ENCODE measurements at places on chromosomes 1 and 21. TPM values are rescaled to one million over a fixed set of nuclear protein-coding genes. Genes with fewer than 3 reads are reported as not detected.

DNA sequence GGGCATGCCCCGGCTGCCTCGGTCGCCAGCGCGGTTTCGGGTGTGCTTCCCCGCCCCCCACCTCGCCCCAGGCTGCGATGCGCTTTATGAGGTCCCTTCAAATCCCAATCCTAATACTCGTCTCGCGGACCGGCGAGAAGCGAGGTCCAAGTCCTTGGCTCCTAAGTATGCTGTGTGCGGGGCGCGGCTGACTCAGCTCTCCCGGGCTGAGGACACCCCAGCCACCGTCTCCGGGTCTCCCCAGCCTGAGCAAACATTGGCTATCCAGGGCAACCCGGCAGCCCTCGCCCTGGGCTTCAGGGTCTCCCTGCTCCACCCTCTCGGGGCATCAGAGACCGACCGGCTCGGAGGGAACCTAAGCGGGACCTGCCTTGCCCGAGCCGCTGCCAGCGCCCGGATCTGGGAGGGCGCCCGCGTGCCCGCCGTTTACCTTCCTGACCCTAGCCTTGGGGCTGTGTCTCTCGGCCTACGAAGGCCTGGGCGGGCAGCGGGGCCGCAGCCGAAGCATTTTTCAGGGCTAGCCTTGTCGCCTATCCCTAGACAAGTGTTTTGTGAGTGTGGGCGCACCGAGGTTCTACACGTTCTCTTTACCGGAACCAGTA is 1.2 kb downstream of the ITPKB start:
- DNase-seq: no peak

DNA sequence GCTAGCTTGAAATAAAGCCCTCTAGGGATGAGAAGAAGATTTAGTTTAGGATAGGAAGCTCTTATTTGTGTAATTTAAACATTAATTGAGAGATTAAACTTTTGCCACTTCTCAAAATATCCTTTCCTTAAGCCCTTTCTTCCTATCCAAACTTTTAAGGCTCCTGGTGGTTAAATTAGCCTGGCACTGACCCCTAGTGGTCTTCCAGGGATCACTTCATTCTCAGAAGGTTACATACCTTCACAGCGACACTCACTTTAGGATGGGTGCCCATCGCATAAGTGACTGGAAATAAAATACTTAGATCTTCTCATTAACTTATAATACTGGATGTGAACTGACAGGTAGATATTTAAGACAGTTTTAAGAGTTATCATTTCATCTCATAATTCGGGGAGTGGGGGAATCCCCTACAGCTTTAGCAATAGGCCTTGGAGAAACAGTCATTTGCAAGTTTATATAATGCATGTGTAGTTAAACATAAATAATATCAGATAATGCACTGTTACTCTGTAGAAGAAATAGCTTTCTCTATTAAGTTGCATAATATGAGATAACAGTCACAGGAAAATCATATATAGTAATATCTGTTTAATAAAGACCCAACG is 7.4 kb downstream of the LHX9 start:
- DNase-seq: no peak

EPHA2 gene
- polyA plus RNA-seq: 15.4 TPM

DNA sequence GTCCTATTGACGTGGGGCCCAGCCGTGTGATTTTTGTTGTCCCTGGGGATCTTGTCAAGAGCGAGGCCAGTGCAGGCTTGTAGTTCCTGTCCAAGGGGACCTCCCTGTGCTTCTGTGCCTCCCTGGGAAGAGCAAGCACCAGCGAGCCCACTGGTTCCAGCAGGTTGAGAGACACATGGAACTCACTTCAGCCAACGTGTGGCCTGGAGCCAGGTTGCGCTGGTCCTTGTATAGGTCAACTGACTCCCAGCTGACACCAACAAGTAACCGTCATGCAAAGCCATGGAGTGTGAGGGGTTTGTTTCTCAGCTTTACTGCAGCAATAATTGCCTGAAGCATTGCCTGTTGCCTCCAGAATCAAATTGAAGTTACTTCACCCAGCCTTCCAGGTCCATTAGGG is 63.0 kb downstream of the DISP3 start:
- DNase-seq: no peak

GRCh38 chr1:224506141-224506814 is 71.7 kb upstream of the WDR26 start:
- DNase-seq: no peak

DNA sequence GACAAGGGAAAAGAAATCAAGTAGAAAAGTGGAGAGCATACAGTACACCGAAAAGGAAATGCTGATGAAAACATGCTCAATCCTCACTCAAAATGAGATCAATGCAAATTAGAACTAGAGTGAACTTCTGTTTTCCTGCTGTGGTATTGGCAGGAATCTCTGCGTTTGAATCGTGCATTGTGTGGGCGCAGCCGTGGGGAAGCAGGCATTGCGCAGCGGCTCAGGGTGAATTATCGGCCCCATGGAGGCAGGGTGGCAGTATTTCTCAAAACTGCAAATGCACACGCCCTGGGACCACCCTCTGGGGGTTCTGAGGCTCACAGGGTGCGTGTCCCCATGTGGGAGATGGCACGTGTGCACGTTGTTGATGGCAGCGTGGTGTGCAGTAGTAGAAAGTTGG is 140.6 kb downstream of the PEX14 start:
- DNase-seq: no peak

DNA sequence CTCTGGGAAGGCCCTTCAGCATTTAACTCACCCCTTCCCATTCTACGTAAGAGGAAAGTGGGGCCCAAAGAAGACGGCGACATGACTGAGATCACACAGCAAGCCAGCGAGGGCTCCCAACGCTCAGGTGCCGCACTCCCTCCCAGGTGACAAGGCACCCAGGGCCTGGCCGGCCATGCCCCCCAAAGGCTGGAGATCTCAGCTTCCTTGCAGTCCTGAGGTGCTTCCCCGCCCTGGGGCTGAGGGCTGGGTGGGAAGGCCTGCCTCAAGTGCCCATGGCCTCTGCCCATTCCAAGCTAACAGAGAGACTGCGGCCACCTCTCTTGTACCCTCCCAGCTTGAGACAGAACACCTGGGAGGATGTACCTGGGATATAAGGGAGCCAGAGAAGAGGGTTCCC is 1.0 kb upstream of the CRYBG2 start:
- no peak for DNase-seq

SEMA4A gene
- polyA plus RNA-seq: 16.6 TPM

S100A9 gene
- polyA plus RNA-seq: 27.6 TPM

DNA sequence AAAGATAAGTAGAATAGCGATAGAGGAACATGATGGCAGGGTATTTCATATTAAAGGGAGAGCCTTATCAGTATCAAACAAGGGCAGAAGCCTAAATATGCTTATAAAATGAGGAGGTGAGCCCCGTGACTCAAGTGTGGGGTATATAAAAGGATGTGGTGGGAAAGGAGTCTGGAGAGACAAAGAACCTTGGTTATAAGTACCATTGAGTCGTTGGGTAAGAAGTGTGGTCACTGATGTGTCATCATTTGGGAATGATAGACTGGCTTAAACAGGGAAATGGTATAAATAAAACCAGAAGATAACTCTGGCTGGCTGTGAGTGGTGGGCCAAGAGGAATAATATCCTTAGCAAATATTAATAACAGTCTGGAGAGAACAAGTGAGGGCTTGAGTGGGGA is 10.9 kb upstream of the CD5L start:
- no peak for DNase-seq

- no peak for DNase-seq
Observed at GRCh38 chr1:218717575-218717974, 372.4 kb downstream of the TGFB2 start.

DNA sequence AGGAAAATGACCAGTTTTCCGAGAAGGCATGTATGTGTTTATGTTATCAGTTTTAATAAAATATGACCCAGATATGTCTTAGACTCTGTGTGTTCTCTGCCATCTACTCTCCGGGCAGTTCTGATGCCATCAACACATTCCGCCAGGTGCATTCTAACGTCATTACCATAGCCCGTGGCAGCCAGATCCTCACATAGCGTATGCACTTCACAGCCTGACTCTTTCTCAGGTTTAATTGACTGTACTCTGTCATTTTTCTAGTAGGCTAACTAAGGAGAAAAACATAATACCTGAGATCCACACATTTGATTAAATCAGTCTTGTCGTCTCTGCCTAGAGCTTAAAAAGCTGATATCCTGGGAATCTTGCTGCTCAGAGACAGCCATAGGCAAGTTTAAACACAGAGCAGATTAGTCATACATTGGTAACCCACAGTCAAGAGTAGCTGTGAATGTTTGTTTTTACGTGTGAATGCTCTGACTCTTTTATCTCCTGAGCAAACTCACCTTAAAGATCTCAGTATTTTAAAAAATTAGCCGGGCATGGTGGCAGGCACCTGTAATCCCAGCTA is 175.9 kb downstream of the GREM2 start:
- no peak for DNase-seq

DNA sequence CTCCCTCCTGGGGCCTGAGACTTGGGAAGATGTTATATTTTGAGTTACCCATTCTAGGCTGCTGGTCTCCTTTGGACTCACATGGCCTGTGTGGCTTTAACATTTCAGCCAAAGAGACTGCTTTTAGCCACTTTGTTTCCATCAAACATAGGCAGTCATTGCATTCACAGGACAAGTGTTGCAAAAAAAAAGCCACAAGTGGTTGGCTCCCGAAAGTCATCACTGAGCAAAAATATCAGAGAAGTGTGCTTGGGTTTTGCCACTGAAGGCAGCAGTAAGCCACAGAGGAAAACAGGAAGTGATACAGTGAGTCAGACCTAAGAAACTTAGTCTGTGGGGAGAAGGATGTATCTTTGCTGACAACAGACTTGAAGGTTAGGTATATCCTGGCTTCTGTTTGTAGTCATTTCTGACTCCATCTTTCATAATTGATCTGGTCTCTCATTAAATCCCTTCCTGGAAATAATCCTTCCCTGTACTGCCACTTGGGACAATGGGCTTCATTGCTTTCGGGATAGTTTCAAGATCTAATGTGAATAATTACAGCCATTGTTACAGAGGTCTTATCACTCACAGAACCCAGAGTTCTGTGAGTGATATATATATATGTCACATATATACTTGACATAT is 80.9 kb downstream of the COLGALT2 start:
- DNase-seq: no peak

- DNase-seq: no peak
Observed at GRCh38 chr1:19815801-19816736, 986 bp upstream of the RNF186 start.

- no peak for DNase-seq
Observed at GRCh38 chr1:229621663-229622062, 4.3 kb downstream of the TAF5L start.
